CD4-positive, alpha-beta T cell treated with Interferon gamma for 1 hour (primary cell): ENCODE measurements at places on chromosomes 11 and 22.

DNA sequence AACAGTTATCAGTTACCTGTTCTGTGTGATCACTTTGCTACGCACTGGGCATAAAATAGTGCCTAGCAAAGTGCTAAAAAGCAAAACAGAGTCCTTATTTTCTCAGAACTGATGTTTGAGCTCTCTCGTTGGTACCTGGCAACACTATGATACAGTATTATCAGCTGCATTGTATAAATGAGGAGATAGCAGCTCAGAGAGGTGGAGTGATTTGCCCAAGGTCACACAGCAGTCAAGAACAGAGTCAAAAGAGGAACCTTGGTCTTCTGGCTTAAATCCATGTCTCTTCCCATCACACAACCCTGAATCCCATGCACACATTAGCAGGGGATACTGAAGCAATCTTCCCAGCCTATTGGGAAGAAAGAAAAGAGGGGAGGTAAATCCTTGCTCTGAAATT lies 580.5 kb downstream of the SOX6 start:
- no peak for DNase-seq

- DNase-seq, result no peak
Observed at GRCh38 chr11:121469910-121470309, 17.1 kb upstream of the SORL1-AS1 start.

DNA sequence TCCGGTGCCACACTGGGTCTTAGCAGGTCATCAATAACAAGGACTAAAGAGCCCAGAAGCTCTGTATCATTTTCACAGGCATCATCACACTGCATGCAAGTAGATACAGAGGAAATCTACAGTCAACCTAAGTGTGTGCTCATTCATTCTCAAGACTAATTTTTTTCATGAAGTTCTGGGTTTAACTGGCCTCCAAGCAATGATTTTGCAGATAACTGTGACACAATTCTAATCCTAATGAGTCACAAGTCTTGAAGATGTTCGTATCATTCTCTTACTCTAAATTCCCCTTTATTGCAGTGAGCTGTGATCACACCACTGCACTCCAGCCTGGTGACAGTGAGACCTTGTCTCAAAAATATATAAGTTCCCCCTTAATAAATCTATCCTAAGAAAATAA lies 2.5 kb downstream of the OR52W1 start:
- DNase-seq, result peak; percentile 22

- DNase-seq, result peak; percentile 31
Observed at GRCh38 chr11:60950933-60951605, 907 bp downstream of the SLC15A3 start.

- DNase-seq, result no peak
Observed at GRCh38 chr11:4465407-4465806, 16.3 kb downstream of the OR52K2 start.

GRCh38 chr22:43860831-43861230 lies 1.5 kb downstream of the SULT4A1 start:
- no peak for DNase-seq

- peak; percentile 59 for DNase-seq
Observed at GRCh38 chr11:66619080-66619554, 2.7 kb downstream of the RBM14 start.

- no peak for DNase-seq
Observed at GRCh38 chr22:44402196-44403111, 89.7 kb upstream of the SHISAL1 start.

DNA sequence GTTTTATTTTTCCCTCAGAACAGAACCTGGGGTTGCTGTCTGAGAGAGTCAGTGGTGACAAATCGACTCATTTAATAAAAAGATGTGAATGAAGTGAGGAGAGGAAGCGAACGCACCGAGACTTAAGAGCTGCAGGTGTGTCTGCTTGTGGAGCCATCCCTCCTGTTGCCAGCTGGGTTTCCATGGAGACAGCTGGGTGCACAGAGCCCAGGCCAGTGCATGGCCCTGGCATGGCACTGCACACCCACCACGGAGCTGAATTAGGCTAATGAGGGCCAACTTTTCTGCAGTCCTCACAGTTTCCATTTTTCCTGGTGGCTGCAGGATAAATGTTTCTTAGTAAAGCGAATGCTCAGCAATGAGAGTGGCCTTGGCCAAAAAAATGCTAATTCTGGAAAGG lies 750.2 kb downstream of the OPCML start:
- no peak for DNase-seq

DNA sequence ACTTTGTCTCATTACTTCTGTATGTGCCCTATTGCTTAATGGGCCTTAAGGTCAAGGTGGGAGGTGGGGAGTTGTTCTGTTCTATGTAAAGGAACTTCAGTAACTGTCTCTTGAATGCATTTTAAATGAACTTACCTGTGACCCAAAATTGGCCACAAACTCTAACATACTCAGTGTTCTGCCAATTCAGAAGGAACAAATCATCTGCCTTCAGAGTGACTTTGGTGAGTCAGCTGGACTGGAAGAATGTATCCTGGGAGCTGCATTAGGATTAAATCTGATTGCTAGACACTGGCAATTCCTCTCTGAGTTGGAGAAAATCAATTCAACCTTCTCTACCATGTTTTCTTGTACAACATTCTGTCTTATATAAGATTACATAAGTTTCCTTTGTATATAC lies 1104.8 kb downstream of the DLG2 start:
- no peak for DNase-seq

DNA sequence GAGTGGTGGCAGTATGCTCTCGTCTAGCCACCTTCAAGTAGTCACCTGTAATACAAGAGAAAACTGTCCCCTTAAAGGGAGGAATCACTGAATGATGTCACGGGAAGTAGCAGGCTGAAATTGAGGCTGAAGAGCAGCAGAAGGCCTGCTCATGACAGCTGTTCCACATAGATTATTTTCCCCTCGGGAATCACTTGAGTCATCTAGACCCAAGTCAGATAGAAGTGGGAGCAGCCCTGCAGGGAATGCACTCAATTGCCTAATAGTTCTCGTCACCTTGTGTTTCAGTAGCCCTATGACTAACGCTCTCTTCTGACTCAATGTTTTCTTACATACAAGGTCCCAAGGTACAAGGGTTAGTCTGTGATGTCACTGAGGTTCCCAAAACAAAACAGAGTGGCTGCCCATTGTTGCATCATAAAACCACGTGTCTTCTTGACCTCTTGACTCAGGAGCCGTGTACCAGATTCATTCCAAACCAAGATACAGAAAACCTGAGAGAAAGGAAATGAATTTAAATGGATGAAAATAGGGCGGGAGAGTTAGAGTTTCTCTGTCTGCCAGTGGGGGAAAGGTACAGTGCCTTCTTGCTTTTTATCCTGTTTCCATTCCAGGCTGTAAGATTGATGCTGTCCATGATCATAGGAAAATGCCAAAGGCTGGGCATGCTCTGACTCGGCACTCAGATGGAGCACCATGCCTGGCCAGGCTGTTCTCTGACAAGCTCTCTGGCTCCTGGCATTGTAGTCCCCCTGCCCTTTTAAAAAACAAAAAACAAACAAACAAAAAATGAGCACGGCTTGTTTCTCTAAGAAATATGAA lies 21.6 kb upstream of the C11orf96 start:
- DNase-seq, result no peak

- DNase-seq, result no peak
Observed at GRCh38 chr22:47196166-47196849, 433.9 kb downstream of the TBC1D22A start.

- DNase-seq, result no peak
Observed at GRCh38 chr11:94194712-94195111, 66.1 kb downstream of the PANX1 start.

GRCh38 chr22:28607795-28608194 lies 71.8 kb downstream of the TTC28 start:
- DNase-seq, result no peak

- no peak for DNase-seq
Observed at GRCh38 chr22:40058265-40058664, 63.5 kb downstream of the FAM83F start.

- peak; percentile 41 for DNase-seq
Observed at GRCh38 chr11:120108154-120108784, 29.6 kb downstream of the TRIM29 start.

DNA sequence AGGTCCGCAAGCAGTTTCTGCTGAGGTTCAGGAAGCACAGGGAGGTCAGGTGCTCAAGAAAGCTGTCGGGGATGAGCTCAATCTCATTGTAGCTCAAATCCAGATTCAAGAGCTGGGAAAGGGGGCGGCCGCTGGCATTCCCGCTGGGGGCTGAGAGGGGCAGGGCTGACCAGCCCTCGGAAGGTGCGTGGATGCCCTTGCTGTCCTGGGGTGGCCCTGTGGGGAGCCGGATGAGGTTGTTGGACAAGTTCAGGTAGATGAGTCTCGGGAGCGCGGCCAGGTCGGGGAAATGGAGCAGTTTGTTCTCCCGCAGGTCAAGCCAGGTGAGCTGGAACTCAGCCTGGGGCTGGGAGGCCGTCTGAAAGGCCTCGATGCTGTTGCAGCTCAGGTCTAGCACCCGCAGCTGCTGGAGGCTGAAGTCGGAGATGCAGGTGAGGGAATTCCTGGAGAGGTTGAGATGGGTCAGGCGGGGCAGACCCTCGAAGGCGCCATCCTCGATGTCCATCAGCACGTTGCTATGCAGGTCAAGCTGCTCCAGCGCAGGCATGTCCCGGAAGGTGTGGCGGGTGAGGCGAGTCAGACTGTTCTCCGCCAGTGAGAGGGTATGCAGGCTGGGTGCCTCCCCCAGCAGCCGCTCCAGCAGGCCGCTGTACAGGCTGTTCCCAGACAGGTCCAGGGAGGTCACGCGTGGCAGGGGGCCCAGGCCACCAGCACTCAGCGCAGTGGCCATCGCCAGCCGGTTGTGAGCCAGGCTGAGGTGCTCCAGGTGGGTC lies 9.8 kb downstream of the LRRC32 start:
- no peak for DNase-seq

- no peak for DNase-seq
Observed at GRCh38 chr22:49734390-49734789, 93.3 kb downstream of the BRD1 start.

DNA sequence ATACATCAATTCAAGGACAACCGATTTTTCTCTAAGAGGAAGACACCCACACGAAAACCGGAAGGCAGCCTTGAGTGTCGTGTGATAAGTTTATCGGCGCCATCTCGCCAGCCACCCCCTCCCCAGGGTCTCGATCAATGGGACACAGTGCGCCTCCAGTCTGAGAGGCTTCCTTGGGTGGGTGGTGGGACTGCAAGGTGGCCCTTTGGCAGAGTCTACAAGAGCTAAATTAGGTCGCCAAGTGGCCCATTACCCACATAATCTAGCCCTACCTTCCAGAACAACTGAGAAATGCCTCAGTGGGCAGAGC lies 64.0 kb downstream of the CD6 start:
- DNase-seq, result no peak

DNA sequence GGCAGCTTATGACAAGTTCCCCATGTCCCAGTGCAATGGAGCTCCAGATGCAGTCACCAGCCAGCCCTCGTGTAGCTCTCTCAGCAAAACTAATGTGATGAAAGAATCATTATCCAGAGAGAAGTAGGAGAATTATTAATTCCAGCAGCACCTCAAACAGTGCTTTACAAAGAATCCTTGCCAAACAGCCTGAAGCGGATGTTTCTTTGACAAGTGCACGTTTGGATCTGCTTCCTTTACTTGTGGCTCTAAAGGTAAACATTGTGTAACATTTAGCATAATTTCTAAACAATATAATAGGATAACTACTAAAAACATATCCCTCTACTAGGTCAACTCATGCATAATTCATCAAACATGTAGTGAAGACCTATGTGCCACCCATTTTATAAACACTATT lies 197.0 kb downstream of the FAM181B start:
- no peak for DNase-seq

- peak; percentile 37 for DNase-seq
Observed at GRCh38 chr22:17213976-17214375, 5.3 kb downstream of the ADA2 start.
